ENCODE measurements at places on chromosomes 3 and 15.

GRCh38 chr3:61922118-61922517, 360.7 kb downstream of the PTPRG start:
- no peak for DNase-seq
- H3K27me3 ChIP-seq: no peaks in the 10 kb centered on the region
- H3K4me3 ChIP-seq: no peak overlapping the region

GRCh38 chr3:132973441-132973840, 64.8 kb upstream of the TMEM108 start:
- no peak overlapping the region for H3K27ac ChIP-seq
- no peaks in the 10 kb centered on the region for H3K36me3 ChIP-seq
- DNase-seq: no peak
- H3K4me1 ChIP-seq: no peaks in the 10 kb centered on the region

- H3K36me3 ChIP-seq: no peaks in the 10 kb centered on the region
- H3K27ac ChIP-seq: no peak overlapping the region
- no peak for DNase-seq
- H3K4me3 ChIP-seq: no peak overlapping the region
- H3K27me3 ChIP-seq: no peaks in the 10 kb centered on the region
Observed at GRCh38 chr15:58669108-58669507, 80.4 kb downstream of the ADAM10 start.

DNA sequence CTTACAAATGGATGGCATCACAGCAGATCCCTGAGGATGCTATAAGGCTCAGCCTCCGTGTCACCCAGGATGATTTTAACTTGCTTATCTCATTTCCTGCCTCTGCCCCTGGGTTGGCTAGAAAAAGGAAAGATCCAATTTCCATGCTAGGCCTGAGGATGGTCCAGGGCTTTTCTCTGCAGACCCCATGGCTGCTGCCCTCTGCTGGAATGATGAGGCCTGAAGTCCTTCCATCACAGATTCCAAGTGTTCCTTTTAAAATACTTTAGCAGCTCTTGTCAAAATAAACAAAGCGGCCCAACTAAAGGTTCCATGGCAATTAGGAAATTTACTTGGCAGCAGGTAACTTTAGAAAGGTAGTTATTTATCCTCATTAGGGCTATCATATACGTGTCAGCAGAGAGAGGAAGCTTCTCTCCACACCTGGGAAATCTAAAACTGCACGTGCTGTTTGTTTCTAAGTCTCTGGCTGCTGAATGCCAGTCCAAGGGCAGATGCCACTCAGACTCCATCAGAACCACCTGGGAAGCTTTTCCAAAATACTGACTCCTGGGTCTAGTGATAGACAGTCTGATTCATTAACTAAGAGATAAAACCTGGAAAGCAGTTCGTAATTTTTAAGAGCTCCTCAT, 401.9 kb upstream of the IL12A start:
- no peaks in the 10 kb centered on the region for H3K27me3 ChIP-seq
- H3K36me3 ChIP-seq: no peaks in the 10 kb centered on the region
- H3K4me3 ChIP-seq: no peak overlapping the region
- H3K4me1 ChIP-seq: peaks cover 2% of the 10 kb centered on the region
- no peak overlapping the region for H3K27ac ChIP-seq

- no peak overlapping the region for H3K27ac ChIP-seq
- no peaks in the 10 kb centered on the region for H3K36me3 ChIP-seq
- H3K27me3 ChIP-seq: no peaks in the 10 kb centered on the region
- H3K4me3 ChIP-seq: no peak overlapping the region
Observed at GRCh38 chr3:25648925-25649830, 15.5 kb downstream of the TOP2B start.

- H3K4me3 ChIP-seq: no peak overlapping the region
- peaks cover 16% of the 10 kb centered on the region for H3K4me1 ChIP-seq
- no peak for DNase-seq
- peaks cover 74% of the 10 kb centered on the region for H3K27me3 ChIP-seq
- no peaks in the 10 kb centered on the region for H3K36me3 ChIP-seq
Observed at GRCh38 chr3:46893763-46894162, 16.2 kb downstream of the PTH1R start.

Measured in H1 (cell line).